Activated gamma-delta T cell treated with Interleukin-2 at 50 U/mL for 16 hours (primary cell): ENCODE measurements at places on chromosomes 2 and 18.

- no peak for DNase-seq
Measured at GRCh38 chr2:152500772-152501171, 165.8 kb downstream of the FMNL2 start.

GRCh38 chr2:127051116-127052056 is 55.6 kb downstream of the BIN1 start:
- DNase-seq, result no peak

DNA sequence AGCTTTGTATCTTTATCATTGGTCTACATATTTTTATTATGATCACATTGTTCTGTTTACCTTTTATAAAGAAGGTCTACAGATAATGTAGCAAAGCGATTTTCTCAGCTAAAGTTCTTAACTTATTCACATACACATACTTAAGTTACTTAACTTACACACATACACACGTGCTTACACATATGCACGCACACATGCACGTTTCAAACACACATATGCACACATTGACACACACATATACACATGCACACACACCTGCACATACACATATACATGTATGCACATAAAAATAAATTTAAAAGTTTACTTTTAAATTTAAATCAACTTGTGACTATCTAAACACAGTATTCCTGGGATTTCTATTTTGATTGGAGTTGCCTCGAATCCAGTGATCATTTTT is 1204.5 kb upstream of the SLC39A10 start:
- DNase-seq, result no peak

DNA sequence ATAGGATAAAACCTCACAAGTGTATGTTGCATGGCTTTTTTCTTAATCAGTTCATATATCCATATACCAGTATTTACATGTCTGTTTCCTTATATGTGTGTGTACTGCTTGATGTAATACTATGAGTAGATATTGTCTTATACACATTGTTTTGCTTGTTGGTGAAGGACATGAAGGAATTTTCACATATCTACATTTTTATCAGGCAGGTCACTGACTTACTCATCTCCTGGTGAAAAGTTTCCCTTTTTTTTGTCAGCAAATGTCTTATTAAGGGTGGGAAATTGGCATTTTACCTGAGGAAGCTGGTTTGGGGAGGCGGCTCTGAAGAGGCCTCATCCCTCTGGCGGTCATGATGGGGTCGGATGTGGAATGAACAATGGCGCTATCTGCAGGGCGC is 61.4 kb upstream of the LYPD1 start:
- no peak for DNase-seq

- DNase-seq, result no peak
Measured at GRCh38 chr2:57760381-57760801, 286.2 kb upstream of the VRK2 start.

DNA sequence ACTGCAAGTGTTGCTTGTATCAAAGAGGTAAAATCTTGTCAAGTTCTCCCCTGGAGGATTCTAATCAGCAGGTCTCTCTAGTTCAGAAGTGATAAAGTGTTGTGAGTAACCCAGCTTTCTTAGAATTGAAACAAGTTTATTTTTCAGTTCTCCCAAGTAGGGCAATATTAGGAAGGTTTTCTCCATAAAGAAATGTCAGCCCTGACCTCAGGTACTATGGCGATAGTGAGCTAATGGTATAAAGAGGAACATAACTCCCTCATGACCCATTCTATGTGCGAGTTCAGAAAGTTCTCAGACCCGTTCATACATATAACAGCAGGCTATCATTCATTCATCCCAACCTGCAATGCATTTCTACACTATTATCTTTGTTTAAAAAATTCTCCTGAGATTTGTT is 421.1 kb upstream of the SETBP1 start:
- DNase-seq, result no peak

- DNase-seq, result no peak
Measured at GRCh38 chr2:57156231-57156924, 890.2 kb upstream of the VRK2 start.

DNA sequence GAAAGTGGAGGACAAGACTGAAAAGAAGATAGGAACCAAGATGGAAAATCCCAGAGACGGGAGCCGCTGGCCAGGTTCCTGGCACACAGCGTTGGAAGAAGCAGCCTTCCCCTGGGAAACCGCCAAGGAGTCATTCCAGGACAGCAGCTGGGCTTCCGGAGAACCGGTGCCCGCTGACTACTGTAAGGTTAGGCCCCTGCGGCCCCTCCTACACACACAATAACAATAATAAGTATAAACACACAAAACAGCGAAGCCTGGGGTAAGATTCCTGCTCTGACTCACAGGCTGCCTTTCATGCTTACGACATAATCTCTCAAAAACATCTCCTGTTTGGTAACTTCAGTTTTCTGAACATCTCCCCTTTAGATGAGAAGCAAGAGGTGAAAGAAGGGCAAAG is 28.1 kb upstream of the MYCN start:
- DNase-seq, result no peak

GRCh38 chr2:101200676-101201075 is 49.5 kb upstream of the TBC1D8 start:
- no peak for DNase-seq

GRCh38 chr18:43271593-43272432 is 5.5 kb downstream of the SYT4 start:
- no peak for DNase-seq

DNA sequence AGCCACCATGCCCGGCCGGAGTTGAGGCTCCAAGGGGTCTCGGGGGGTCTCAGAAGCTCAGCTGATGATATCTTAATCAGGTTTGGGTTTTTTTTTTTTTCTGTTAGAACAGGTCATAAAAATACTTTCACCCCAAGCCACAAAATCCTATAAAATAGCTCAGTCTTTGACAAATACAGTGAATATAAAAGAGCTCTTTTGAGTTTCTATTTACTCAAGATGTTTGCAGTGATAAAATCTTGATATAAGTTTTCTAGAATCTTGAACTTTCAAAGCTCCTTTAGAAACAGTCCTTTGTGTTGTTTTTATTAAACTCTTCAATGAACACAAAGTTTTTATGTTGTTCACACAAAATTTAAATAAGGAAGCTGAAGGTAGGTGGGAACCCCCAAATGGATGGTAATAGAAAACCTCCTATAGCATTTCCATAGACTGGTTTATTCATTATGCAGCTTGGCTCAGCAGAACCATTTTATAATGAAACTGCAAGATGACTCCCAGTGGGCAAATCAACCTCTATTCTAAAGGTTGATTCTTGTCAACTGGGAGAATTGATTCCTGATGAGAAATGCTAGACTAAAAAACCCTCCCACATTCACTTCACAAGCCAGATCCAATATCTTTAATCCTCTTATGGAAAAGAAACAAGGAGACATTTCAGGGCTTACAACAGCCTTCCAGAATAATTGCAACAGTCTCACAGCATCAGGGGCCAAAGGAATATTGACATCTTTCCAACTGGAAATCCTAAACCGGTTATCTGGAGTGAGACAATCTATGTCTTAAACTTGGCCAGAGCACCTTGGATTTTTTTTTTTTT is 13.6 kb upstream of the NARS1 start:
- no peak for DNase-seq

DNA sequence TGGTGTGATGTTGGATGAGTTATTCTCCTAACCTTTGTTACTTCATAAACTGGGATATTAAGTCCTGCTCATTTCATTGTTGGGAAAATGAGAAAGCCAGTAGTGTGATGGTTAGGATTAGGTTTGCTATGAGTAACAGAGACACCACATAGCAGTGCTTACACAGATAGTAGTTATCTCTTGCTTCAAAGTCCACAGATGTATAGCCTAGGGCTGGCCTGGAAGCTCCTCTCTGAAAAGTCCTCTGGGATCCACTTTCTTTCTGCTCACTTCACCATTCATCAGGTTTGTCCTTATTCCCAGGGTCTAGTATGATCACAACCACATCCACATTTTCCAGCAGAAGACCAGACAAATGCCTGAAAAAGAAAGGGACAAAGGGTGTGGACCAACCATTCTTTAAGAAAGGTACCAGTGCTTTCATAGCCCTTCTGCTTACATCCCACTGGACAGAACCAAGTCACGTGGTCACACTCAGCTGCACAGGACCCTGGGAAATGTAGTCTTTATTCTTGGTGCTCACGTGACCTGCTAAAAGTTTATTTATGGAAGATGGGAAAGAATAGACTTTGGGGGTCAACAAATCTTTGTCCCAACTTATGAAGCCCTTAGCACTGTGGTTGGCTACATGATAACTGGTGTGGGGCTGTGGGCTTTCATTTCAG is 108.9 kb downstream of the INSIG2 start:
- DNase-seq, result no peak

DNA sequence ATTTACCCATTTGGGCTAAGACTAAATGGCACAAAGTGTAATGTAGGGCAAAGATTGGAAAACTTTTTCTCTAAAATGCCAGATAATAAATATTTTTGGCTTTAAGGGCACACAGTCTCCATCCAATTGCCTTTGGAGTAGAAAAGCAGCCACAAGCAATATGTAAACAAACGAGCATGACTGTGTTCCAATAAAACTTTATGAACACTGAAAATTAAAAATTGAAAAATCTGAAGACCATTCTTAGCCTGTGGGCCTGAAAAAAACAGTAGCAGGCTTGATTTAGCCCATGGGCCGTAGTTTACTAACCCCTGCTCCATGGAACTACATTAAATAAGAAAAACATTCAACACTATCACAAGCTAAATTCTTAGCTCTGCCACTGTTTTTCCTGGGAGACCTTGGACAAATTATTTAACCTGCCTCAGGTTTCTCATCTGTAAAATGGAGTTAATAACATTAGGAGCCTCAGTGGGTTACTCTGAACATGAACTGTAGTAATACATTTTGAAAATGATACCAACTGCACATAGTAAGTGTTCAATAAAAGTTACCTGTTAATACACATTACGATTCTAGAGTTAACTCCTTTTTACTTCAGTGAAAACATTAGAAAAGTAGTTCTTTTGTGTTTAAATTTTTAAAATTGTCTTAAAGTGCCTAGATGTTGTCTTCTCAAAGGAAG is 1.3 kb downstream of the IFIH1 start:
- no peak for DNase-seq

DNA sequence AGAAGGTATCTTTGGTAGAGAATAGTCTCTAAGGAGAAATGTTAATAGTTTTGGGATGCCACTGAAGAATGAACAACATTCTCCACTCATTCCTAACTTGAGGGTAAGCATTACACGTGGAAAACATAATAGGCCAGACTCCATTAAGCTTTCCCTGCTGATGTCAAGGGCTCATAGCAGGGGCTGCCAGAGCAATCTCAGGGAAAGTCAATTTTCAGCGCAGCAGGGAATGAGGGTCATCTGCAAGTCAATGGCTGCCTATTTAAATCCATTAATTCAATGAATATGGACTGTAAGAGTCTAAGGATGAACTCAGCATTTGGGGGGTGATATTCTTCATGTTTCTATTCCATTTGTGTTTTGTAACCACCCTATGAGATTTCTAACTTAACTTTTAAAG is 144.2 kb upstream of the ARL4C start:
- DNase-seq, result no peak

DNA sequence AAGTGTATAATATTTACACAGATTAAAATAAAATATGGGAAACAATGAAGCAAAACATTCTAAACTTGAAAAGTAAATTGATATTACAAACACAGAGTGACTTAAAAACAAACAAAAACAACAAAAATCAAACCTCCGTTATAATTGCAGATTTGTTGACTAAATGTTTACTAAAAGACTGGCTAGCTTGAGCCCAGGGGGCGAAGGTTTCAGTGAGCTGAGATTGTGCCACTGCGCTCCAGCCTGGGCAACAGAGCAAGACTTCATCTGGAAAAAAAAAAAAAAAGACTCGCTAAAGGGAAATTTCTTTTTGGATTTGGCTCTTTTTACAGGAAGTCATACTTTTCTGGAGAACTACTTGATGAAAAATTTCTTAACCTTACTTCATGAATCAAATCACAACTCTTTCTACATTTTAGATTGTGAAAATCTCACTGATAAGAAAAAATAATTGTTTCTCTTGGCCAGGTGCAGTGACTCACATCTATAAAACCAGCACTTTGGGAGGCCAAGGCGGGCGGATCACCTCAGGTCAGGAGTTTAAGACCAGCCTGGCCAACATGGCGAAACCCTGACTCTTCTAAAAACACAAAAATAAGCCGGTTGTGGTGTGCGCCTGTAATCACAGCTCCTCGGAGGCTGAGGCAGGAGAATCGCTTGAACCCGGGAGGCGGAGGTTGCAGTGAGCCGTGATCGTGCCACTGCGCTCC is 9.7 kb downstream of the TFPI start:
- DNase-seq, result no peak

DNA sequence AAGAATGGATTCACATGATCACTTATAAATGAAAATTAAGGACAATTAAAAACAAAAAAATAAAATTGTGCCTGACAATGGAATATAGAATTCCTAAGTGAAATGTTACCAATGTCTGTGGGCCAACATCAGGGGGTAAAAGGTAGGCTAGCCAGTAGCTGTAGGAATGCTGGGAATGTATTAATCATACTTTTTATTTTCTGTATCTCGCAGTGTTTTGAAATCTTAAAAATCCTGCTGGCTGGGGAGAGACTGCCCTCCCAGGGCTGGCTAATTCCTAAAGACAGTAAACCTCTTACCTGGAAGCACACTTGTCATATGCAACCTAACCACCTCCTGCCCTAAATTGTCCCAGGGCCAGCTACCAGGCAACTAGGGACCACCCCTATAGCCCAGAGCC is 69.8 kb downstream of the REV1 start:
- DNase-seq, result no peak

- DNase-seq, result no peak
Measured at GRCh38 chr2:152462779-152463178, 127.8 kb downstream of the FMNL2 start.

GRCh38 chr2:88697370-88698026 is 6.0 kb downstream of the RPIA start:
- DNase-seq, result no peak

DNA sequence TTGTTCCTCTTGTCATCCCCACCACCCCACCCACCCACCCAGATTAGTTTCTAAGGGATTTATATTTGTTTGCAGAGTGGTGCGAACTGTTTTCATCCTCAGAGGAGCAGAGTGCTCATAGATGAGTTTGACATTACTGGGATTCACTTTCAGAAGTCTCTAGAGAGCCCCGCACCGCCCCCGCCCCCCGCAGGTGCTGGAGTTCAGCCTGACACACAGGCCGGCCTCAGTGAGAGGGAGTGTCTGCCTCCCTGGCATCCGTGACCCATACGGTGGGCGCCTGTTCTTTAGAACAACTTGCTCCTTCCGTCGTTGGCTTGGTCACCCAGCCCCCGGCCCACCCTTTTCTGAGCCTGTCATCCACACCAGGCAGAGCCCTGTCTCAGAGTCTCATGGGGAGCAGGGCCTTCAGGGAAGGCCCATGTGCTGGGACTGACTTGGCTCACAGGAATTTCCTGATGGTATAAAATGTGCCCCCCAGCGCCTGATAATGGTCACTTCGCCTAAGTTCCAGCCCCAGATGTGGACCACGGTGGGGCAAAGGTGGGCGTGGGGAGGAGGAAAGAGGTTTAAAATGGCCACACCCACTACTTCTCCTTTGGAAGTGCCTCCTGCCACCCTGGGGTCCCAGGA is 44.3 kb downstream of the HPCAL1 start:
- DNase-seq, result no peak

- no peak for DNase-seq
Measured at GRCh38 chr2:10360850-10361588, 58.3 kb downstream of the HPCAL1 start.

- no peak for DNase-seq
Measured at GRCh38 chr18:816088-816653, 4.1 kb upstream of the YES1 start.

- no peak for DNase-seq
Measured at GRCh38 chr18:41936471-41937134, 18.4 kb upstream of the PIK3C3 start.

GRCh38 chr18:62938006-62938405 is 222.7 kb downstream of the PHLPP1 start:
- DNase-seq, result no peak

- DNase-seq, result no peak
Measured at GRCh38 chr2:127913808-127914457, 28.2 kb upstream of the AMMECR1L start.

GRCh38 chr18:64639536-64639935 is 490.6 kb upstream of the LINC00305 start:
- DNase-seq, result no peak
